CMK (cell line): ENCODE measurements at places on chromosomes 3 and 15.

GRCh38 chr3:53711387-53711786 is 134.8 kb downstream of the CHDH start:
- no peak for DNase-seq

DNA sequence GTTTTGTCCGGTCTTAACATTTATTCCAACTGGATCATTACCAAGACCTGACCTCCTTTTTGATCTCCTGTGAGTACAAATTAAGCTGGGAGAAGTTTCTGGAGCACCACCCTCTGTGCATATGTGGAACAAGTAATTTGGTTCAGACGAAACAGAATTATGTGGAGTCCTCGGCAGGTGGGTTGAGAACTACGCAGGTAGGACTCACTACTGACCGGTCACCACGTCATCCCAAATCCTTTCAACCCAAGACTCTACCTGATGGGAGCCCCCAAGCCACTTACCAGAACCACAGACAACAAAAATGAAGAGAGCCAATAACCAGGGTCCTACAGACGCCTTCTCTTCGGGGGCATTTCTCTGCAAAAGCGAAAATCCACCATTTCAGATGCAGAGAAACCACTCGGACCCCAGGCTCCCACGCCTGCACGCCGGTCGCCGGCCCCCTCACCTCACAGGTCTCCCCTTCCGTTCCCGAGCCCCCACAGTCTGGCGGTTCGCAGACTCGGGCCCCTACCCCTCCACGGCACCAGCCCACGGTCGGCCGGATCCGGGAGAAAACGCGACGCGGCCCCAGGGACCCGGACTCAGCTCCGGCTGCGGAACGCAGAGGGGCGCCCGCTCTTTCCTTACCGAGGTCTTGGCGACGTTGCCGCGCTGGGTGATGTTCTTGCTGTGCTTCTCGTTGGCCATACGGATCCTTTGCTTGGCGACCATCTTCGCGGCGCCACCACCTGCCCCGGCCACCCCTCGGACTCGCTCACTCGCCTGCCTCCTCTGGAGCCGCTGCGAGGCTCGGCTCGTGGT is 674 bp downstream of the SERP1 start:
- DNase-seq, result no peak

- DNase-seq, result no peak
These were observed 181.4 kb upstream of the TLE3 start for GRCh38 chr15:70279096-70279495.

- DNase-seq, result no peak
These were observed 12.1 kb upstream of the TCAIM start for GRCh38 chr3:44326515-44326914.

DNA sequence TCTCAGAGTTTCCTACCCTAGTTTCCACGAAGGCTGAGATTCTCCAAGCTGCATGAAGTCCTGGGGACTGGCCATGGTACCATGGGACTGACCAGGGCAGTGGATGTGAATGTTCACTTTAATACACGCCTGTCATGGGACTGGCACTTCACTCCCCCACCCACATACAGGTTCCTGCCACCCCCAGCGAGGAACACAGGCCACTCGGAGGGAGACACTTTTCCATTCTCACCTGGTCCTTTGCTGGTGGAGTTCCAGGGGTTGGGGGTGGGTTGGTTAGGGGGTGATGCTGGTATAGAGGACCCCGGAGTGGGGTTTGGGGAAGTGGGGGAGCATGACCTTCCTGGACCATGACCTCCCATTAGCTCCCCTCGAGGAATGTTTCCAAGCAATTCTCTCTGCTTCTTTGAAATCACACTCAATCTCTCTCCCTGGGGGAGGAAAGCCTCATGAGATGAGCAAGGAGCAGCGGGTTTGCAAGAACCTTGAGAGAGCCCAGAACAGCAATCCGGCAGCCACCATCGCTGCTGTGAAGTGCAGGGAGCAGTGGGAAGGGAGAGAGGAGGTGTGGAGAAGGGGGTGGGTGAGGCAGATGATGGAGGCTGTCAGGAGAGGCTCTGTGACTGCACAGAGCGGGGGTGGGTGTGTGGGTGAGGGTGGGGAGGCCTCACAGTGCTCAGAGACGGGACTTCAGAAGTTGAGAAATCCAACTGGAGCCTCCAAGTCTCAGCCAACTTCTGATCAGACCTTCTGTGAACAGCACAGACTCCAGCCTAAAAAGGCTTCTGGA is 69.7 kb downstream of the ADCY5 start:
- DNase-seq, result no peak

- DNase-seq, result no peak
These were observed 72.7 kb upstream of the TAMM41 start for GRCh38 chr3:11919390-11919789.

DNA sequence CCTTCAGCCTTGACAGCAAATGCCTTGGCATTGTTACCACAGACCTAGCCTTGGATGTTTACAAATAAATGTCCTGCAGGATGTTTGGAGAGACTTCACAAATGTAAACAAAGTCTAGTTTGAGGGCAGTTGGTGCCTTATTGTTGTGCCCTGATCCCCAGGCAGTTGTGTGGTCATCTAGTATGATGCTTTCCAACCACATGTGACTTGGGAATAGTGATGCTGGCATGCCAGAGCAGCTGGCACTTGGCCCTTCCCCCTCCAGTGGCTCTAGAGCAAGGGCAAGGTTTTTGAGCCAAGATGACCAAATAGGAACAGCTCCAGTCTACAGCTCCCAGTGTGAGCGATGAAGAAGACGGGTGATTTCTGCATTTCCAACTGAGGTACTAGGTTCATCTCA is 258.2 kb downstream of the ADAMTS17 start:
- DNase-seq, result no peak
